Articular chondrocyte of knee joint (primary cell): ENCODE measurements at places on chromosomes 4 and X. TPM values are rescaled to one million over a fixed set of nuclear protein-coding genes. Genes with fewer than 3 reads are reported as not detected.

Gene XAGE2
- 0.54 TPM in 1 of 2 replicates, not detected in the other for total RNA-seq

Gene UBE2A
- 47.7 and 56.5 TPM in 2 replicates for total RNA-seq

Gene ZIC3
- total RNA-seq, result not detected in 2 replicates

Gene GAGE1
- not detected in 2 replicates for total RNA-seq

Gene GAB3
- total RNA-seq, result 0.86 and 3.8 TPM in 2 replicates

Gene DRD5
- total RNA-seq, result not detected in 2 replicates

Gene CLIC2
- 5.1 and 10.7 TPM in 2 replicates for total RNA-seq

Gene AREG
- total RNA-seq, result not detected in 2 replicates

Gene BEND4
- 0.11 TPM in 1 of 2 replicates, not detected in the other for total RNA-seq

Gene NDP
- total RNA-seq, result 2.2 and 3.7 TPM in 2 replicates

Gene FAM47E
- 5.1 and 6.1 TPM in 2 replicates for total RNA-seq

Gene SUPT20HL1
- 0.13 and 0.22 TPM in 2 replicates for total RNA-seq

Gene ARX
- total RNA-seq, result not detected in 2 replicates

Gene DOK7
- 0.13 and 0.22 TPM in 2 replicates for total RNA-seq

Gene KIT
- total RNA-seq, result 0.39 and 3.6 TPM in 2 replicates

Gene DGAT2L6
- total RNA-seq, result not detected in 2 replicates

Gene ERCC6L
- 2.4 and 3.6 TPM in 2 replicates for total RNA-seq
